ENCODE measurements at places on chromosomes 4 and X.

GRCh38 chrX:7985568-7985967, 58.4 kb upstream of the PNPLA4 start:
- peak; percentile 49 for DNase-seq

GRCh38 chrX:30060718-30061117, 154.6 kb upstream of the MAGEB2 start:
- peak; percentile 24 for DNase-seq

DNA sequence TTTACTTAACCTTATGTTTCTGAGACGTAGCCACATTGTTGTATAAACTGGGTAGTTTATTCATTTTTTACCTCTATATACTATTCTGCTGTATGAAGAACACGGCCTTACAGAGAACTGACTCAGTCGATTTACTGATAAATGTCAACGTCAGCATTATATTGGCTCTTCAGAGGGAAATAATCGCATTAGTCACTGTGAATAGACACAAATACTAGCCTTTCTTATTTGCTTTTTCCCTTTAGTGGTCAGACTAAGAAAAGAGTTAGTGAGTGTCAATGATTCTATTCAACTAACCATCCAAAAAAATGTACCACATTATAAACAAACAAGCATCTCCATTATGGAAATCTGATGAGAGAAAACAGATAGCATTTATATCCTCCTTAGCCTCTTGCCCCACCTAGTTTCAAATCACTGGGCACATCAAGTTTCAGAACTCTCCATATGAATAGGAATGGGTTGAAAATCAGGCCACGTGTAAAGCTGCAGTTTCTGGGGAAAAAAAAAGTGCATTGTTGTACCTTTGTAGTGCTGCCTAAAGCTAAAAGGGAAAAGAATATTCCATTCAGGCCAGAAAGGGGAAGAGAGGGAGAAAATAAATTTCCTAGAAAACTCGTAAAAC, 146.7 kb upstream of the VCX3A start:
- no peak for DNase-seq

GRCh38 chrX:17638731-17639130, 98.6 kb upstream of the SCML1 start:
- DNase-seq = no peak

DNA sequence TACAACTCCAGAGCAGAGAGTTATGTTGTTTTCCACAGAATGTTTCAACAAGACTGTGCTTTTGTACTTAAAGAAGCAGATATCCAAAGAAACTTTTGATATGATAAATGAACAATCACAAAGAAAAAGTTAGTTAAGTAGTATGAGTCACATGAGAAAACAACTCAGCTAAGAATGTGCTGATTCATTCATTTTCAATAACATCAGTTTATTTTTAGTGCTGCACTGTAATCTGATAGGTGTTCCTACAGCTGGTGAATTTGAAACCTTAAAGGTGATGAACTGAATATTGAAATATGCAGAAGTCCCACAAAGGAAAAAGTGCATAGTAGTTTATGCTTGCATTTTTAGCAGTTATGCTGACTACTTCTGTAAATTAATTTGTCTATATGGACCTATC, 180.3 kb upstream of the TENM3 start:
- DNase-seq = peak; percentile 81

- no peak for DNase-seq
Measured at GRCh38 chr4:38360201-38360600, 303.8 kb upstream of the KLF3 start.

DNA sequence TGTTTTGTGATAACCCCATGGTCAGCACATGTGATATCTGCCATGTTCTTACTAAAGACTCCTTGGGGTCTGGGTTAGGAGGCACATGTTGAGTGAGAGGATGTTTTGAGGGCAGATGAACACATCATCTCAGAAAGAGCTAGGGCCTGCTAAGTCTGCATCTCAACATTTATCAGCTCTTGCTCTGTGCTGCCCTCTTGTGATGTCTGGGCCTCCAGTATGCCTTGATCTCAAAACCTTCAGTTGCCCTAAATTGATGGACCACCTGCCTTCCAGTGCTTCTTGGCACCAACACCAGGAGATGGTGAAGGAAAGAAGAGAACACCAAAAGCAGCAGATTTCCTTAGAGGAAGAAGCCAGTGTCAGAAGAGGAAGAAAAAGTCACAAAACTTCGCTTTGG, 22.5 kb downstream of the MID1 start:
- peak; percentile 61 for DNase-seq

DNA sequence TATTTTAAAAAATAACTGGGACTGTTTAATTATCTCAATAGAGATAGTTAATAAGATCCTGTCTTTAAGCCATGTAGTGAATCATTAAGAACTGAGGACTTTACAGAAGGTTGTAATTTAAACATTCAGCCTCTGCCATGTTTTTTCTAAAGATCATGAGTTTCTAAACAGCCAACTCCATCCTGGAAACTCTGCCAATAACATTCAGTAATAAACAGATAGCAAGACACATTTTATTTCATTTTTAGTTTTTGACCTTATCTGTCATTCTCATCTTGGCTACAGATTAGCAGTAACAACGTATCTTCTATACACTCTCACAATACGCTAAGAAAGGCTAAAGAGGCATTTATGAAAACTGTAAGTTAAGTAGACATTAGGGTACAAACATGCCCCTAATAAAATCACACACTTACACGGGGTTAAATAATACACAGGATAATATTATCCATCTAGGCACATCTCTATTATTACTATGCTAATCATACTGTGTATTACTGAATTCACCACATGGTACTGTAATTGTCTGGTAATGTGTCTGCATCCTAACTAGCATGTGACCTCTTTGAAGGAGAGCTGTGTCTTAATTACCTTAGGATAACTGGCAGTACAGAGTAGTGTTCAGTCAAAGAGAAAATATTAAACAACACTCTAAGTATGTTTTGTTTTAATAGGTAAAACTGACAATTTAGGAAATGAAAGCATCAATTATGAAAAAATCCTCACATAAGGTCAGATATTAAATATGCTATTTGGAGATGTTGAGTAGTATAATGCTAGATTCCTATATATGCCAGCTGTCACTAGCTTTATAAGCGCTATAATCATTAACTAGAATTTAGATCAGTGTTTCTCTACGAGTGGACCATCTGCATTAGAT, 122.4 kb upstream of the NAP1L5 start:
- DNase-seq = no peak

DNA sequence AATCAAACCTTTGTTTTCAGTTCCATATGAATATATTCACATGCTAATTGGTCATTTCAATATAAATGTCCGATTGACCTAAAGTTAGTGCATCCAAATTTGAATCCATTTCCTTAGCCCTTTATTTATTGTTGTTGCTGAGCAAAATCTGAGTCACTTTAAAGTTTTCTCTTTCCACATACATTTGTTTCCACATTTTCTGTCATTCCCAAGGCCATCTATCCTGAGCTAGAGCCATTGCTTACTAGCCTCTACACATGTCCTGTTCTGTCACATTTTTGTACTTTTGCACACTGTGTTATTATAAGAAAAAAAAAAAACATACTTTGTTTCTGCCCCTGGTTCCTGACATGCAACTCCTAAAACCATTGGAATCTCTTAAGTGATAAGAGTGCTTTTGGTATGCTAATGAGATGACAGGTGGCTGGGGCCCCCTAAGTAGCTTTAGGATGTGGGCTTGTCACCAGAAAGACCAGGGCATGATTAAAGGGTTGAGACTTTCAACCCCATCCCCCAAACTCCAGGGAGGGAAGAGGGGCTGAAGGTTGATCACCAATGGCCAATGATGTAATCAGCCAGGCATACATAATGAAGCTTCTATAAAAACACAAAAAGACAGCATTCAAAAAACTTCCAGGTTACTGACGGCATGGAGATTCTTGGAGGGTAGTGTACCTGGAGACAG, 353.3 kb upstream of the MAGEB16 start:
- no peak for DNase-seq

DNA sequence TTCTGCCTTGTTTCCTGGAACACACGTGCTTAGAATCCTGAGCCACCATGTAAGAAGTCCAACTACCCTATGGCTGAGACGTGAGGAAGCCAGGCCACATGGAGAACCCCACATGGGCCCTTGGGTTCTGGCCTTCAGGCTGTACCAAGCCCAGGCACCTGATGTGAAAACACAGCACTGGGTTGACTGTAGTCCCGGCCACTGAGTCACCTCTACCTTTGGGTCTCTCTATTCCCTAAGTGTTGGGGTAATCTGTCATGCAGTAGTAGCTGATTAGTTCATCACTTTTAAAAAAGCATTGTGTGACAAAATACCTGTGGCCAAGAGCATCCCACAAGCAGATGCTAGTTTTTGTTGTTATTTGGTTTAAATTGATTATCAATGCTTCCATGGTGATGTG, 24.3 kb downstream of the CFAP97 start:
- DNase-seq = no peak

DNA sequence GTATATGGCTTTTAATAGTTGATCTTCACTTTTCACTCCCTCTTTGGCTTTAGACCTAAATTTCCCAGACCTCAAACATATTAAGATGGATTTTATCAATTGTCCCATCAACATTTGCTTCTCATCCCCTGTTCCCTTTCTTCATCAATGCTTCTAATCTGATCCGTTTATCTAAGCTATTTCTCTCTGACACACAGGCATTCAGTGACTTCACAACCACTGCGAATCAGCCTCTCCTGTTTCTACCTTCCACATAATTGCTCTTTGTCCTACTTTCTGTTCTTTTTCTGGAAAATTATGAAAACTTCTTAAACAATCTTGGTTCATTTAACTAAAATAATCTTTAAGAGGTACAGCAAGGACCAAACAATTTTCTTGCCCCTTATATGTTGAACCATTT, 115.2 kb downstream of the GLRA3 start:
- DNase-seq = no peak

DNA sequence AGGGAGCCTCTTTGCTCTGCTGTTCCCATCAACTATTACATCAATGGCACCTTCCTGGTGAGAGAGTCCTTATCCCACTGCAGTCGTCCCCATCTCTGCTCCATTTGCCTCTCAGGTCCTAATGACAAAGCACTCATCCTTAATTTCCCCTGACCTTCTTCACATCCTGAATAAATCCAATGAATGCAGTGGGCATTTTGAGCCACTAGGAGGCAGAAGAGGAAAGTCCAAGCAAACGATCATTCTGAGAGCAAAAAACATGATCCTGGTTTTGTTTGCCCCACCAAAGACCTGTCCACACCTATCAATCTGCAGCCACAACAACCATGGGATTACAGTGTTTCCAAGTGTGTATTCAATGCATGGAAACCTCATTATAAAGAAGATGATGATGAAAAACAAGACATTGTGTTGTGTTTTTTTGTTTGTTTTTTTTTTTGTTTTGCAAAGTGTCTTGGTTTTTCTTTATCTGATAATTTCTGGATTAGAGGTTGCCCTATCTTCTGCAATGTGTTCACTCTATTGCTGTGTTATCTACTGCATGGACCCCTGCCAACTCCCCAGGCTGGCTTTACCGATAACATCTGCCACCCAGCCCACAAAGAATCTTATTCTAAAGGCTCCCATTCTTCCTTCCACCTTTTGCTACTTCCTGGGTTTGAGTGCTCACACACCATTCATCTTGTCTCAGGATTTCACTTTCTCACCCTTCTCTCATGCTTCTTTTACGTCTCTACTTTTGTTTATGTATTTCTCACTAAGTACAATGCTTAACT, 207.2 kb downstream of the NLGN4X start:
- DNase-seq = peak; percentile 0

DNA sequence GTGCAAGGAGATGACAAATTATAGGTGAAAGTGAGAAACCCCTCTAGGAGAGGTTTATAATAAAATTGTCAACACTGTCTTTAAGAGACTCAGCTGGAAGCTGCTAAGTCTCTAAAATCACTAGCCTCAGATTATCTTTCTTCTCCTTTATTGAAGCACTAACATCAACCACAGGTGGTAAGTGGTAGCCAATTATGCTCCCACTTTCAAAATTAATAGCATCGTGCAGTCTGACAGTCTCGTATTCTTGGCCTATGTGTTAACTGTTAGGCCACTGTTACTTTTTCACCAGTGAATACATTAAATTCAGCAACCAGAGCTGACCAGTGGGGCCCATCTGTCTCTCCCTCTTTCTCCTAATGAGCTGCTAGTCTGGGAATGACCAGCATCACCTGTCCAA, 674.1 kb downstream of the RAPGEF2 start:
- no peak for DNase-seq

GRCh38 chr4:82903737-82904136, 3.2 kb downstream of the THAP9 start:
- no peak for DNase-seq

GRCh38 chr4:45121426-45121975, 395.1 kb upstream of the GNPDA2 start:
- no peak for DNase-seq

GRCh38 chrX:110322603-110323002, 4.7 kb upstream of the AMMECR1 start:
- DNase-seq = peak; percentile 54

DNA sequence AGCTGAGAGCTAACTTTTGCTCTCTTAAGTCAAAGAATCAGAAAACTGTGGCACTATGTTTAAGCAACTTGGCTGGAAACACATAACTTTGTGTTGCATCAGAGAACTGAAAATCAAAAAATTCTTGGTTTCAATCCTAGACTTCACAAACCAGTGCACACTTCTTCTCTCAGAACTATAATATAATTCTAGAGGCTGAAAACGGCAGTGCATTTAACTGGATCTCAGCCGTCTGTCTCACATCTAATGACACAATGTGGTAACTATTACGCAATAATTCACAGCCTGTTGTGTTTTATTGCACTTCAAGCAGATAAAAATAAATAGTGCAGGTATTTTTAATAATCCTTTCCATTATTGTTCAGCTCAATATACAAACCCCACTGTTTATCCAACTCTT, 260.6 kb upstream of the DIAPH2 start:
- no peak for DNase-seq

Measured in EH (cell line).